Activated T-cell treated with anti-CD3 and anti-CD28 coated beads, Interleukin-2, amount 50 U/mL, for 72 hours (primary cell): ENCODE measurements at places on chromosomes 3 and 15. TPM values are rescaled to one million over a fixed set of nuclear protein-coding genes. Genes with fewer than 3 reads are reported as not detected.

Gene PIERCE2
- not detected for total RNA-seq

Gene WNT7A
- 0.58 TPM for total RNA-seq

DNA sequence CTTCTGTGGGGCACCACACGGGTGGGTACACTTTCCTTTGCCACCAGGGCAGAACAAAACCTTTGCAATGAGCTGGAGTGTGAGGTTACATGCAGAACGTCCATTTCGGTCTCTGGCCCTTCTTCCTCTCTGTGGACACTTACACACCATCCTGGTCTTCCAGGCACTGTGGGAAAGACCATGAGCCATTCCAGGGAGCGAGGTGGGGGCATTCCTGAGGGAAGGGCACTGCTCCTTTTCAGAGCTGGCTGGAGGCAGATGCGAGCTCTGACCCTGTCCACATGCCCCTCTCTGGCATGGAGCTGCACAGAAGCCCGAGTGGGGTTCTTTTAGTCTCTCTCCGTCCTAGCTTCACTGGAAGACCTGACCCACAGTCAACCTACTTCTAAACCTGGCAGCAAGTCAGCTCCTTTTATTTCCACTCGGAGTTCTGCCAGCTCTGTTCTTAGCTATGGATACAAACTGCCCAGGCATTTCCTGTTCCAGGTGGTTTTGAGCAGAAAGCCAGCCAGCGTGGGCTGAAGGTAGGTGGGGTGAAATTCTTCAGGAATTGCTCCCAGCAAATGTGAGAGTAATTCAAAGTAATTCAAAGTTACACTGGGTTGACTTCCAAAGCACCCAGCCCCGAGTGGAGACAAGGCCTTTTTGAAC is 281.4 kb downstream of the ADAMTS17 start:
- DNase-seq: no peak

DNA sequence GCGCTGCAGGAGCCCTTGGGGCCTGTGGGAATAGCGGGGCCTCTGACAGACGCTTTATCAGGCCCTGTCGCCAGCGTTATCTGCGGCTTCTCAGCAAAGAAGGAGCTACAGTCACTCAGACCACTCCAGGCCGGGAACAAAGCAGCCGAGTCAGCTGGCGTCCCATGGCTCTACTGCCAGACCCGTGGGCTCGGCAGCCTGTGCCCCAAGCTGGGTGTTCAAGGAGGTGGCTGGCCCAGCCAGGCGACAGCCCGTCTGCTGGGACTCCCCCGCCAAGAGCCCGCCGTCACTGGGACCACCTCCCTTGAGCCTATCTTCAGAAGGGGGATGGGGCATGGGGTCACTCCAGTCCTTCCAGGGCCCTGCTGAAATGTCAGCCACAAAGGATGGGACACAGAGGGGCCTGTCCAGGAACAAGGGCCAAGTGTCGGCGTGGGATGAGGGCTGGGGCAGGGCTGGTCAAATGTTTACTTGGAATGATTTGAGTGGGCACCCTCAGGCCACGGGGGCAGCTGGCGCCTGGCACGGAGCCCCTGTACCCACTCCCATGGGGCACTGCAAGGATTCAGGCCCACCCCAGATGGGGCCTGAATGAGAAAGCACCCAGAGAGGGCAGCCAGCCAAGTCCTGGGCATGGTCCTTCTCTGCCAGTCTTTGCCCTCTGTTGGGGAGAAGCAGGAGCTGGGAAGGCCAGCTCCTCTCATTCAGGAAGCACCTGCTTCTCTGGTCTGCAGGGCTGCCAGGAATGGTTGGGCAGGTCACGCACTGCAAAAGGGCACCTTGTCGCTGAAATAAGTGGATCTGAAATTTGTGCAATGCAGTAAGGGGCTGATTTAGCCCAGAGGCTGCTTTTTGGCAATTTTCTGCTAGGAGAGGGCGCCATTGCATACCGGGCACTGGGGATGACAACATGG is 148.3 kb downstream of the SMAD6 start:
- DNase-seq: no peak

DNA sequence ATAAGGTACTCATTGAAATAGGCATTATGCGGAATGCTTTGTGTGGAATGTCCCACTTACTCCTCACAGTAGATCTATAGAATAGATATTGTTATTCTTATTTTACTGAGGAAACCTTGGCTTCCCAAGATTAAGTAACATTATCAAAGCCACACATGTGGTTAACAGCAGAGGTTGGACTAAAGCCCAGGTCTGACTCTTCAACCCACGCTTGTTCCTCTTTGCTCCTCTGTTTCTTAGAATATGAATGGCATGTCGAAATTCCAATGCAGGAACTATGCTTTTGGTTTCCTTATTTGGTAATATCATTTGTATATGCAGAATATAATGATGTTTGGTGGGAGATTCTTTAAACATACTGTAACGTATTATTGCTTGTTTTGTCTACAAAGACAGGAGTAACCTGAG is 818.8 kb upstream of the LMCD1 start:
- DNase-seq: no peak
